ENCODE measurements at places on chromosomes 5 and 9.

DNA sequence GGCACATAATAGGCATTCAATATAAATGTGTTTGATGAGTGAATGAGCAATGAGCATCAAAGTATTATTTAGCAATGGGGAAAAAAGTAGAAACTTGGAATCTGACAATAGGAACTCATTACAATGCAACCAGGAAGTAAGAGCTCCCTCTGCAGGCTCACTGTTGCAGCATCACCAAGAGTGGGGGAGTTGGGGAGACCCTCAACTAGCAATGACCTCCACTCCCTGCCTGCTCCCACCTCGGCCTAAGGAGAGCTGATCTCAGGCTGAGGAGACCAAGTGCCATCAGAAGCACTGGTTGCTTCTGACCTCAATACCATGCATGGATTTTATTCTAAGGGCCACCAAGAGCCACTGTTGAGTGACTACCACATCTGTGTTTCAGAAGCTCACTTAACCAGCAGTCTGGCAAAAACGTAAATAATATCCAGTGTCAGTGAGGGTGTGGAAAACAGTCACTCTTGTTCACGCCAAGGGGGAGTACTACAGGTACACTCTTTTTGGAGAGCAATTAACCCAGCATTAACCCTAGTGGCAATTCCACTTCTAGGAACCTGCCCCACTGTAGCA is 8.0 kb downstream of the VDAC1 start:
- no peak for DNase-seq

- DNase-seq, result no peak
These were observed 25.5 kb downstream of the OTULINL start for GRCh38 chr5:14607104-14607503.

- DNase-seq, result no peak
These were observed 9.6 kb upstream of the AKNA start for GRCh38 chr9:114397219-114397847.

- no peak for DNase-seq
These were observed 171.8 kb downstream of the C9orf50 start for GRCh38 chr9:129449066-129449465.

GRCh38 chr5:9544502-9545135 is 1.3 kb downstream of the SEMA5A start:
- no peak for DNase-seq

DNA sequence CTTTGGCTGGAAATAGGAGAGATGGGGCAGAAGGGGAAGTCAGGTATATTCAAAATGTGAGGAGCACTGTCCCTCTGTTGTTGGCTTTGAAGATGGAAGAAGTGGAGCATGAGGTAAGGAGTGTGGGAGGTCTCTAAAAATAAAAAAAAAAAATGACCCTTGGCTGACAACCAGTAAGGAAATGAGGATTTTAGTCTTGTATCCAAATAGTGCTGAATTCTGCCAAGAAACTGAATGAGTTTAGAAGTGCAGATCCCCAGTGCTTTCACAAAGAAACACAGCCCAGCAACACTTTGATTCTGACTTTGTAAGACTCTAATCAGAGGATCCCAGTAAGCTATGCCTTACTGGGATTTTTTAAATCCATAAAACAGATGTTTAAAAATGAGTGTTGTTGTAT is 367.9 kb downstream of the CYLC2 start:
- DNase-seq, result no peak

DNA sequence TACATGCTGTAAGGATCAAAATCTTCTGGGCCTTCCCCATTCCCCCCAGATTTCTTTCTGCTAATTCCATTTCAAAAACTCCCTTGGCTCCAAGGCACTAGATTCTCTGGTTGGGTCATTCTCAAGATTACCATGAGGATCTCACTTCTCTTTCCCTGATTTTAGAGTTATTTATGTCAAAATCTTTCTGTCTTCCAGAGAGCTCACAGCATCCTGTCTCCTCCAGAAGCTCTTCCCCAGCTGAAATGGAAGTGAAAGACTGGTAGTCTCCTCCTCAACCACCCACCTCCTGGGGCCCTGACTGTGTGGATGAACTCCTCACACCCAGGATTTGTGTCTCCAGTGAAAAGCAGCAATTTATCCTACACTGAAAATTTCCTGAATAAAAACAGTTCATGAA is 11.9 kb upstream of the ZNF366 start:
- DNase-seq, result no peak
